Nephron progenitor cell (in vitro differentiated cells): ENCODE measurements at places on chromosomes 6 and 20.

DNA sequence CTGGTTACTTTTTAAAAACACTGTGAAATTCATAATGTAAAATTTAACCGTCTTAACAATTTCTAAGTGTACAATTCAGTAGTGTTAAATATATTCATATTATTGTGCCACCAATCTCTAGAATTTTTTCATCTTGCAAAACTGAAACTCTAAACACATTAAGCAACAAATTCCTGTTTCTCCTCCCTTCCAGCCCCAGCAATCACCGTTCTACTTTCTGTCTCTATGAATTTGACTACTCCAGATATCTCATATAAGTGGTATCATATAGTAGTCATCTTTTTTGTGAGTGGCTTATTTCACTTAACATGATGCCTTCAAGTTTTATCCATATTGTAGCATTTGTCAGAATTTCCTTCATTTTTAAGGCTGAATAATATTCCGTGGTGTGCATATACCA is 44.7 kb downstream of the RSPH3 start:
- DNase-seq, result no peak

DNA sequence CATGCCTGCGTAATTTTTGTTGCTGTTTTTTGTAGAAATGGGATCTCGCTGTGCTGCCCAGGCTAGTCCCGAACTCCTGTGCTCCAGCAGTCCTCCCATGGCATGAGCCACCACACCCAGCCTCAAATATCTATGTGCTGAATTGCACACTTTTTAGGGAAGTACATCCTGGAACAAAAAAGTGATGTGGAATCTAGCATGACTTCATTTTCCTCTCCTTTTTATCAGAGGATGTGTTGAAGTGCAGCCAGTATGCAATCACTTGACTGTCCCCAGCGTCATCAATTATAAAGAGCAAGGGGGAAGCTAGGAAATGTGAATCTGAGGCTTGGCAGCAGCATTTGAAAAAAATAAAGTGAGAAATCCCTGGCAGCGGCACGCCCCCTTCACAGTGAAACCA is 6.4 kb upstream of the EXOC2 start:
- DNase-seq, result no peak

DNA sequence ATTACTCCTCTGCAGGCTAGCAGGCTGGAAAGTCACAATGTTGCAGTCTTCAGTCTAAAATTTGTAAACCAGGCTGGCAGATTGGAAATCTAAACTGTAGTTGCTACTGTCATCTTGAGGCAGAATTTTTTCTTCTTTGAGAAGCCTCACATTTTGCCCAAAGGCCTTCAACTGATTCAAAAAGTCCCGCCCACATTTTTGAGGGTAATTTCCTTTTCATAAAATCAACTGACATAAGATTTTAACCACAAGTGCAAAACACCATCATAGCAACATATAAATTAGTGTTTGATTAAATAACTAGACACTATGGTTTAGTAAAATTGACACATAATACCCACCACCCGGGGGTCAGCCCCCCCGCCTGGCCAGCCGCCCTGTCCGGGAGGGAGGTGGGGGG is 28.4 kb downstream of the HLA-C start:
- no peak for DNase-seq

DNA sequence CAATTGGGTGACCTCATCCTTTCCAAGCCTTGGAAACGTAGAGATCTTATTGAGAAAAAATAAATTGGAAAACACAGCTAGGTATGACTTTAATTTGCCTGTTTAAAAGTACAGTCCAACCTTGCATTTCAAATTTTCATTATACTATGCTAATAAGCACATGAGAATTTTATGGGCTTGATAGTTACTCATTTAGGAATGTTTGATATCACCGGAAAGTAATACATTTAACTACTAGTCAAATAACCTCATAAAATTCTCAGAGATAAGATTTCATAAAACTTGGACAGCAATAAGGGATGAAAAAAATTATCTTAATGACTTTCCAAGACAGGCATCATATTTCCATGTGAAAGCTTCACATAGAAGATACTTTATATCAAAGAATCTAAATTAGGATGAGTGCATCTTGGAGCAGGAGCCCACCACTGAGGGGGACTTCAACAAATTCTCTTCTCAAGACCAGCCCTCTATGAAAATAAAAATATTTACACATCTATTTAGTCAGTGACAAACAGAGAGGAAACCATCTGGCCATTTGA is 236.3 kb downstream of the EPHA7 start:
- DNase-seq, result no peak

DNA sequence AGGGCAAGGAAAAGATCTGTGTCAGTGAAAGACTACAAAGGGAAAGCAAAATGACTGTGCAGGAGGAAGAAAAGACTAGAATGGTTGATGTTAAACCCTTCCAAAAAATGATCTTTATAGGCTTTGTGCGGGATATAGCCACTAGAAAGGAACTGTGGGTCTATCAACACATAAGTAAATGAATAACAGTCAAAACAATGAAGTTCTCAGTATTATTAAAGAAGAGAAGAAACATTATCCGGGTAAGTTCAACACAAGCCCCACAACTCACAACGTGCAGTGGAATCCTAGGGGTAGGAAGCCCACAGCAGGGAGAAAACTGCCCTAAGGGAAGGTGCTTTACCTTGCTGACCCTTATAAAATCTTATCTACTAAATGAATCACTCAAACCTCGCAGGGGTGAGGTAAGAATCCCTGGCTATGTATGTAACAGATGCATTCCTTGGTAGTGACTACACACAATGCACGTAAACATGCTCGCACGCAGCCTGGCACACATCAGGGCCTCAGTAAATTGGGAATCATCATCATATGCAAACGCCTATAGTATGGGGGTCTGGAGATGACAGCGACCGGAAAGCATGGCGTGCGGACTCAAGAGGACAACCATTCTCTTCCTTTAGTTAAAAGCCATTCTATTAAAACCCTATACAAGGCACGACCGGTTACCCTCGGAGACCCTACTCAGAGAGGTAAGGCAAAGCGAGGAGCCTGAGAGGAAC is 11.3 kb downstream of the TFAP2A start:
- no peak for DNase-seq

- DNase-seq, result no peak
Measured at GRCh38 chr6:6482256-6482655, 106.3 kb upstream of the LY86 start.

- no peak for DNase-seq
Measured at GRCh38 chr6:97925504-97925903, 642.5 kb upstream of the MMS22L start.

GRCh38 chr6:151992091-151992490 is 184.6 kb downstream of the ESR1 start:
- DNase-seq, result no peak

DNA sequence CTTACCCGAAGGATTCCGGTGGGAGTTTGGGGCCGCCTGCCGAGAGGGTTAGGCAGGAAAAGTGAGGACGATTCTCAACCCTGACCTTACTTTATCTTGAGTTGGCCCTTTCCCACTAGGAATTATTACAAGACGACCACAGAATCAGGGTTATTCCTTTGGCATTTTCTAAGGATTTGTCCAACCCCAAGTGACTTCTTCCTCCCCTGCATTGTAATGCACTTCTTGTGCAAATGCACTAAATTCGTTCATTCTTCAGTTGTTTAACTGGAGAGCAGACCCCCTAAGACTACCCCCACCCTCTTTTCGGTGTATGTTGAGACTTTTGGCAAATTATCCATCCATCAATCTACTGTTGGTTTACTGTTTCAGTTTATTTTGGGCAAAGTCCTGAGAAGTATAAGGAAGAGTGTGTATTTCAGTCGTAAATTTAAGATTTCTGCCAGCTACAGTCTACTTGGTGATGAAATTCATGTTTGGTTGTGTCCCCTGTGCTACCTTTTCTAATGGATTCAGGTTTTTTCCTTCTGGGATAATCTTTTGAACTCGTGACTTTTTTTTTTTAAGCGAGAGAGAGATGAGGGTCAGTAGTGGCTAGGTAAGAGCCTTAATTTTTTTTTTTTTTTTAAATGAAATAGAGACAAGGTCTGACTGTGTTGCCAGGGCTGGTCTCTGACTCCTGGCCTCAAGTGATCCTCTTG is 611 bp upstream of the TMEM217 start:
- DNase-seq, result no peak

- no peak for DNase-seq
Measured at GRCh38 chr6:138285800-138286199, 67.5 kb upstream of the PBOV1 start.

GRCh38 chr6:63476302-63476701 is 96.0 kb upstream of the LOC128125822 start:
- DNase-seq, result no peak

DNA sequence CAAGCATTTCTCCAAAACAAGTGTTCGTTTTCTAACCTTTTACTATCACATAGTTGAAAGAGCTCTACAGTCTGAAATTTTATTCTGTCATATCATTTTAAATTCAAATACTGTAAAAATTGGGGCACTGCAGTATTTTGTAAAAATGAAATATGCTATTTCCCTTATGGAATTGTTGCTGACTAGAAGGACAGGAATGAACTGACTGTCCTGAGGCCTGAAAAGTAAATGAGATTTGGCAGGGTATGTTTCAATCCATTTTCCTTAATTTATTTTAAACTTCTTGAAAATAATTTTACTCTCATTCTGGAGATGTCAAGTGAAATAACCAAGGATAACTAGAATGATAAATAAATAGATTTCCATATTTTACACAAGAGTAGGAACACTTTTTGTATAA is 11.9 kb upstream of the PNRC1 start:
- no peak for DNase-seq

- DNase-seq, result no peak
Measured at GRCh38 chr6:69138148-69138547, 503.1 kb downstream of the ADGRB3 start.

DNA sequence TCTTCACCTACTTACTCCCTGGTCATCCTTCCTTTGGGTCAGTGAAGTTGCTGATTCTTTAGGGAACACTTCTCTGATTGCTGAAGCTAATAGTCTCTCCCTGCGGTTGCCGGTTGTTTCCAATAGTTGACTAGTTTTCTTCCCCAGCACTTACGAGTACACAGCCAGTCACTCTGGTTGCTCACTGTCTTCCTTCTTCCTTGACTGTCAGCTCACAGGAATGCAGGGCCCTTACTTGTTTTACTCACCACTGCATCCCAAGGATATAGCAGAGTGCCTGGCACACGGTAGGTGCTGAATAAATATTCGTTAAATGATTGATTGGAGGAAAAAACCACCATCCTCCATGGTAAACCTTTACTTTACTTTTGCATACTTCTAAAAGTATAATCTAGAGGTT is 345.0 kb downstream of the QKI start:
- DNase-seq, result no peak

DNA sequence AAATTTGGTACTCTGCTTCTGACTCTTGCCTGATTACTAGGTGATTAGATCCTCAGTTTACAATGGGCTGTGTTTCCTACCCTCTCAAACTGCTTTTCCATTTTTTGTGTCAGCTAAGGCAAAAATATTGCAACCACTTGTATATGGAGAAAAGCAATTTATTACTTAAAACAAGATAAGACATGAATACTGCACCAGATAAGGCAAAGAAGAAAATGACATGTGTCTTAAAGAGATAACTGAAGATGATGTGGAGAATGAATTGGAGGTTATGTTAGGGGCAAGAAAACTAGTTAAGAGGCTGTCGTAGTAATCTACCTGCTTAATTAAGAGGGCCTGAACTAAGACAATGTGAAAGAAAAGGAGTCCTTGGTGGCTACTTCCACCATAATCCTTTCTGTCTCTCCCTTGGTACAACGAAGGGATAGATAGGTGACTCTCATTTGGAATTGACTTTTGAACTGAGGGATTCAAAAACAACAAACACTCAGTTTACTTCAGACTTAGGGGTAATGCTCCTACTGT is 16.3 kb upstream of the REV3L start:
- no peak for DNase-seq
